Smooth muscle cell of trachea (primary cell): ENCODE measurements at places on chromosomes 2 and 18. TPM values are rescaled to one million over a fixed set of nuclear protein-coding genes. Genes with fewer than 3 reads are reported as not detected.

The ATP8B1 gene
- 65.3 and 83.7 TPM in 2 replicates for total RNA-seq

The NEURL3 gene
- 0.17 TPM in 1 of 2 replicates, not detected in the other for total RNA-seq

The NTSR2 gene
- not detected in 2 replicates for total RNA-seq

The PDCD1 gene
- not detected in 2 replicates for total RNA-seq

The ACMSD gene
- not detected in 2 replicates for total RNA-seq

The FSHR gene
- not detected in 2 replicates for total RNA-seq
